Spleen (tissue), 13 donors: ENCODE measurements at places on chromosomes 1 and 21.
A peak's percentile ranks its signal among the peaks of the same experiment; 100 is the strongest.

GRCh38 chr1:228207381-228207810 lies 448 bp upstream of the OBSCN start:
- no peak for DNase-seq

DNA sequence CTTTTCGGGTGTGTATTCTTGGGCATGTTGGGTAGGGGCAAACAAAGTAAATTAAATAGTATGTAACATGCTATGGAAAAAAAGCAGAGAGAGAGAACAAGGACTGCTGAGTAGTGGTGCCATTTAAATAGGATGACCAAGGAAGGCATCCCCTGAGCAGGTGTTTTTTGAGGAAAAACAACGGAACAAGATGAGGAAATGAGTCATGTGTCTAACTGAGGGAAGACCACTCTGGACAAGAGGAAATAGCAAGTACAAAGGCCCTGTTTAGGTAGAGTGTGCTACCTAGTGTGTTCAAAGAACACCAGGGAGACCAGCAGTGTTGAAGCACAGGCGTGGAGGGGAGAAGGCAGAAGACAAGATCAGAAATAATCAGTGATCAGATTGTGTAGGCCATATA lies 20.1 kb upstream of the GUCA2A start:
- DNase-seq, result no peak

GRCh38 chr1:209900734-209901133 lies 37.3 kb upstream of the SYT14 start:
- no peak for DNase-seq

GRCh38 chr1:23035823-23036452 lies 16.7 kb downstream of the KDM1A start:
- no peak for DNase-seq

DNA sequence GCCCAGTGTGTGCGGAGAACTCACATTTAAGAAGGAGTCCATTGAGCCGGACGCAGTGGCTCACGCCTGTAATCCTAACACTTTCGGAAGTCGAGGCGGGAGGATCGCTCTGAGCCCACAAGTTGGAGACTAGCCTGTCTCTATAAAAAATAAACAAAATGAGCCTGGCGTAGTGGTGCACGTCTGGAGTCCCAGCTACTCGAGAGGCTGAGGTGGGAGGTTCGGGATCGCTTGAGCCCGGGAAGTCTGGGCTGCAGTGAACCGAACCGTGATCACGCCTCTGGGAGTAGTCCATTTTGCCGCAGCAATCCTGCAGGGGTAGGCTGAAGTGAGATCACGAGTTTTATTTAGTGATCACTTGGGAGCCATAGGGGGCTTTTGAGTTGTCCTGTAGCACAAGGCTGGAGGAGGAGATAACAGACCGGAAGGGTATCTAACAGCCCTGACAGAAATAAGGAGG lies 497 bp upstream of the FUCA1 start:
- DNase-seq, result no peak

DNA sequence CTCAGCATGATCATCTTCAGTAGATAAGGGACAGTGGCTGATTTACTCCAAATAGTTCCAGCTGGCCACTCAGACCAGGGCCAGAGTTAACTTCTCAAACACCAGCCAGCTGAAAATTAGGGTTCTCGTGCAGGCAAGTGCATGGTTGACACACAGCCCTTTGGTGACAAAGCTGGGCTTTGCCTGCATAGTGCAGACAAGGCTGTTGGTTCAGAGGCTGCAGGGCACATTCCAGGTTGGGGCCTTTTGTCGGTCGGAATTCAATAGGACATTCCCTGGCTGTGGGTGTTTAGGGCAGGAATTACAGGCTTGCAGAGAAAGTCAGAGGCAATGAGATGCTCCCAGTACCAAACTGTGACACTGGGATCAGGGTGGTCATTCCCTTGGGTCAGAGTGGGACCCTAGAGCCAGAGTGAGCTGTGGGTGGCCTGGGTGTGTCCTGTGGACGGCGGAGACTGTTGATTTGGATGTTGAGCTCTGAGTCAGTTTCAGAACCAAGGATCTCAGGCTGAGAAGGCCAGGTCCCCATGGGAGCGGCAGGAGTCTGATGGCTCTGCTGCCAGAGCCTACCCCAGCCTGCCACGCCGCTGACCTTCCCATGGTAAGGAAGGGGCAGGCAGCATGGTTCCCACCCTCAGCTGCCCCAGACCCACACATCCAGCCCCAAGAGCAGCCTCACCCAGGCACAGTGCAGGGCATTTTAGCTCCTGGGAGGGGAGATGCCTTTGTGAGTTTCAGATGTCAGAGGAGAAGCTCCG lies 56.2 kb downstream of the STUM start:
- DNase-seq, result peak; percentile 47

DNA sequence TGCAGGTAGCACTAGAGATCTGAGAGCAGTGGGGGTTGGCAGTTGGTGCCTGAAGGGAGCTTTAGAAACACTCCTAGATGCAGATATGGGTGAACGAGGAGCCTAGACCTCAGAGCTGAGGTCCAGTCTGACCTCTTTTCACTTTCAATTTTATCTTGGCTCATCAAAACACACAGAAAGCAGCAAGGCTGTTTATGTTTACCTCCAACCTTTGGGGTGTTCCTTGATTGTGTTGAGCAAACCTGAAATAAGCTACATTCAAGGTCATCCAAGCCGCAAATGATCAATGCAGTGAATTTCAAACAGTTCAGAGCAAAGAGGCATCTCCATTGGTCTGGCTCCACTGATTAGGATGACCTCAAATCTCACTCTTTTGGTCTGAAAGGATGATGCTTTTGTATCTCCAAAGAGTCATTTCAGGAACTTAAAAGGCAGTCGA lies 1.3 kb downstream of the LY9 start:
- DNase-seq, result no peak

- no peak for DNase-seq
These were observed 31.6 kb downstream of the CAPZB start for GRCh38 chr1:19453741-19454201.

GRCh38 chr1:168179438-168180147 lies 831 bp downstream of the TIPRL start:
- DNase-seq, result no peak

GRCh38 chr21:43004926-43005325 lies 30.6 kb downstream of the PKNOX1 start:
- no peak for DNase-seq

DNA sequence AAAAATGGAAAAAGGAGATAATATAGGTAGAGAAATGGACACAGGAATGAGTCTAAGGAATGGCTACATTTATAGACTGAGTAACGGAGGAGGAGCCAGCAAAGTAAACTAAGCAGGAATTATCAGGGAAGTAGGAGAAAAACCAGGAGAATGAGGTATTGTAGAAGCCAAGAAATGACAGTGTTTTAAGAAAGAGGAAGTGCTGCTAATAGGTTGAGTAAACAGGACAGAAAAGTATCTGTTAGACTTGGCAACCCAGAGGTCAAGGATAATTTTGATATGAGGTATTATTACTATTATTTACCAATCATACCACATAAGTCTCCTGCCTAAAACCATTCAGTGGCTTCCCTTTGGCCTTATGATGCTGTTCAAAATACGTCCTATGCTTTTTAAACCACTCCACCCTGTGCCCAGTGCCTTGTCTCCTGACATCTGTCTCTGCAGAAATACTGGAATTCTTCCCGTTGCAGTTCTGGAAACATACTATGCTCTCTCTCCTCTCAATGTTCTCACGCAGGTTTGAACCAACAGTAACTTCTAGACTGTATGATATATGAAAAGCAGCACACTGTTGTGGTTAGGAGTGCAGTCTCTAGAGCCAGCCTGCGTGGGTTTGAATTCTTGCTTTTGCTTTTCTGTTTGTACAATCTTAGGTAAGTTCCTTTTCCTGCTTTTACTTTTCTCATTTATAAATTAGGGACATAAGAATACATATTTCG lies 24.6 kb upstream of the NEK7 start:
- DNase-seq, result no peak

DNA sequence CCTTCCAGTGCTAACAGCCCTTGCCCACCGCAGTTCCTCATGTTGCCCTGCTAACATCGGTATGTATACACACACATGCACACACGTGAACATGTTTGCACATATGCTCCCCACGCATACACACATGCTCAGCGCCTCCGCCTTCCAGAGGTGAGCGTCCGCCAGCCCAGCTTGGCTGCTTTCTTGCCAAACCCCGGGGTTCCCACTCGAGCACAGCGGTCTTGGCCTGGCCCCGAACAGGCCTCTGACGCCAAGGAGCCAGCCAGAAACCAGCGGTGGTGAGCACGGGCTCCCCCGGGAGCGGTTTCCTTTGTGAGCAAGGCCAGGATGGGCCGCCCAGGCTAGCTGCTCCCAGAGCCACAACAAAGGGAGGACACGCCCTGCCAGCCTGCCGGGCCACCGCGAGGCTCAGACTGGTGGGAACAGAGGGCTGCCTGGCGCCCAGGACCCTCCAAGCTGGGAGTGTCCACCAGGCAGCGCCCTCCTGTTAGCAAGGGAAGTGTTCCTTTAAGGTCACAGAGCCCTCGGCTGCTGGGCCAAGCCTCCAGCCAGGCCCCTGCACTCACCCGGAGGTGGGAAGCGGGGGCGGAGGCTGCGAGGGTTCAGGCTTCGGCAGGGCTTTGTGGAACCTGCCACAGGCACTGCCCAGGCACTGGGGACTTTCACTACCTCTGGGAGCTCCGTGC lies 65.4 kb downstream of the ALPL start:
- peak; percentile 82 for DNase-seq

- DNase-seq, result no peak
These were observed 26.6 kb downstream of the SDE2 start for GRCh38 chr1:225972344-225973152.

- DNase-seq, result peak; percentile 97
These were observed at the start of gene TDRKH for GRCh38 chr1:151790071-151790939. TDRKH (minus strand) TSS chr1:151790500; CDS start chr1:151783022, 7,478 bp downstream.

GRCh38 chr21:25176637-25177412 lies 430.5 kb downstream of the MRPL39 start:
- no peak for DNase-seq

DNA sequence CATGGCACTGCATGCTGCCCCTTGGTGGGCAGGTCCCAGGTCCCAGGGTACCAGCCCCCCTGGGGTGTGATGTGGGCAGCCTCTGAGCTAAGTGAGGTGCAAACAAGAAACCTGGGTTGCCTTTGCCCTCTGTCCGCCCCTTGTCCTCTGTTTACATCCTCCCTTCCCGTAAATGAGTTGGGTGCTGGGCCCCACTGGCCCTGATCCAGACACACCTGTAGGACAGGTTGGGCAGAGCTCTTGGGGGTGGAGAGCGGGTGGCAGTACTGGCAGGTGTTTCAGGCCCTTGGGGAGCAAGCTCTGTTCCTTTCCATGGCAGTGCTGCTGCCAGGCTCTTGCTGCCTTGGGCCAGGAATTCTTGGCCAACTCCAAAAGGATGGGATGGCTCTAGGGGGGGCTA lies 35.8 kb downstream of the ELF3 start:
- DNase-seq, result no peak

- DNase-seq, result no peak
These were observed 2.1 kb upstream of the KNCN start for GRCh38 chr1:46553506-46553905.

- DNase-seq, result peak; percentile 9
These were observed 13.4 kb downstream of the RPL11 start for GRCh38 chr1:23704834-23705495.

DNA sequence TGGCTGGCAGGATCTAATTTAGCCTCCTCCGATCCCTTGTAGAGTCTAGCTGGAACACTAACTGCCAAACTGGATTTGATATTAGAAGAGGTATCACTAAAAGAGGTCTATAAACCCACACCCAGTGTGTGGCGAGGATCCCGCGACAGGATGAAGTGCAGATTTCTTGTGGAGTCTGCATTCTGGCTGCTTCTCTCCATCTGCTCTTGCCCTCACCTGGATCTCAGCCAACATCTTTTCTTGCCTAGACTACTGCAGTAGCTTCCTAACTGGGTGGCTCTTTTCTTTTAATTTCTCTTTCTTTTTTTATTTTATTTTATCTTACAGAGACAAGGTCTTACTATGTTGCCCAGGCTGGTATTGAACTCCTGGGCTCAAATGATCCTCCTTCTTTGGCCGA lies 48.9 kb upstream of the CAPZB start:
- DNase-seq, result no peak

- DNase-seq, result no peak
These were observed 61.9 kb upstream of the ADAM30 start for GRCh38 chr1:119958223-119958622.

GRCh38 chr1:212459656-212460055 lies 26.9 kb downstream of the NENF start:
- DNase-seq, result no peak

- no peak for DNase-seq
These were observed 27.3 kb upstream of the ZNF362 start for GRCh38 chr1:33228935-33229487.

DNA sequence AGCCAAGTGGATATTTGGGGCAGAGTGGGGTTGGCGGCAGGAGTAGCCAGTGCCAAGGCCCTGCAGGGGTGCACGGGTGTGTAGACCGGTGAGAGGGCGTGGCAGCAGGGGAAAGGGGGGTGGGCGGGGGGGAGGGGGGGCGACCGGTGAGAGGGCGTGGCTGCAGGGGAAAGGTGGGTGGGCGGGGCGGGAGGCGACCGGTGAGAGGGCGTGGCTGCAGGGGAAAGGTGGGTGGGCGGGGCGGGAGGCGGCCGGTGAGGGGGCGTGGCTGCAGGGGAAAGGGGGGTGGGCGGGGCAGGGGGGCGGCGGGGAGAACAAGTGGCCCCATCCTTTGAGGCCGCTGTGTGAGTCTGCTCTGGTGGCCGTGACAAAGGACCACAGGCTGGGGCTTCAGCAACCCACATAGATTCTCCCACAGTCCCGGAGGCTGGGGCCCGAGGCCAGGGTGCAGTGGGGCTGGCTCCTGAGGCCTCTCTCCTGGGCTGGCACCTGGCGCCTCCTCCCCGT lies 25.8 kb downstream of the RRP1 start:
- DNase-seq, result no peak

- DNase-seq, result no peak
These were observed 17.8 kb upstream of the HSD17B7 start for GRCh38 chr1:162772571-162773154.

DNA sequence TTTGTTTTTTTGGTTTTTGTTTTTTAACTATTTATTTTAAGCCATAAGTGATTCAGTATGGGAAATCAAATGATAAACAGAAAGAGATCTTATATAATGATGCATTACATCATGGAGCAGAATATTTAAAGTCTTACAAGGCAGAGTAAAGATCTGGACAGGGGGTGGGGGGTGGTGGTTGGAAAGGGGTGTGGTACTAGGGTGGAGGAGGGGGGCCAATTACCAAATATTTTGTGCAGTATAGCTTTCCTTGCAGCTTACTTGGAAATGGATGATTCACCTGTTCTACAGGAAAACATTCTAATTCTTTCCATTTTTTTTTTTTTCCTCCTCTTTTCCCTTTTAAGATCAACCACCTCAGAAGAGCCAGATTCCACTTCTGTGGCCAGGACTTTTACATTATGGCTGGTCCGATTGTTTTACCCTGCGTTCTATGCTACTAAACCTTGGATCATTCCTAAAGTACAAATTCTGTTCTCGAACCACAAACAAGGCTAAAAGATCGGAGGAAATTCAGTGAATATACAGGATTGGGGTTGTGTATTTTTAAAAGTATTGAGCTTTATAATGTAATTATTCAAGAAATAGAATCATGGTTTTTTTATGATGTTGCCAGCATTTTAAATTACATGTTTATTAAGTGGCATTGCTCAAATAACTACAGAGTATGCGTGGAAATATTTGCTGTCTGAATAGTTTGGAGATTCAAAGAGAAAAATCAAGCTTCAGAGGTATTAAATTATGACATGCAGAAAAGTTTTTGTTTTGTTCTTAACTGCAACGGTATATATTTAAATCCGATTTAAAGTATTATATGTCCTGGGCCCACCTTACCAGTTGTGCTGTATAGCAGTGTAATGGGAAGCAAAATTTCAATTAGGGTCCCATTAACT lies 859.5 kb downstream of the USP25 start:
- DNase-seq, result no peak

- no peak for DNase-seq
These were observed 759.8 kb downstream of the ADGRL2 start for GRCh38 chr1:82560566-82560965.
